M059J (cell line): ENCODE measurements at places on chromosomes 1 and 21.
A peak's percentile ranks its signal among the peaks of the same experiment; 100 is the strongest.

DNA sequence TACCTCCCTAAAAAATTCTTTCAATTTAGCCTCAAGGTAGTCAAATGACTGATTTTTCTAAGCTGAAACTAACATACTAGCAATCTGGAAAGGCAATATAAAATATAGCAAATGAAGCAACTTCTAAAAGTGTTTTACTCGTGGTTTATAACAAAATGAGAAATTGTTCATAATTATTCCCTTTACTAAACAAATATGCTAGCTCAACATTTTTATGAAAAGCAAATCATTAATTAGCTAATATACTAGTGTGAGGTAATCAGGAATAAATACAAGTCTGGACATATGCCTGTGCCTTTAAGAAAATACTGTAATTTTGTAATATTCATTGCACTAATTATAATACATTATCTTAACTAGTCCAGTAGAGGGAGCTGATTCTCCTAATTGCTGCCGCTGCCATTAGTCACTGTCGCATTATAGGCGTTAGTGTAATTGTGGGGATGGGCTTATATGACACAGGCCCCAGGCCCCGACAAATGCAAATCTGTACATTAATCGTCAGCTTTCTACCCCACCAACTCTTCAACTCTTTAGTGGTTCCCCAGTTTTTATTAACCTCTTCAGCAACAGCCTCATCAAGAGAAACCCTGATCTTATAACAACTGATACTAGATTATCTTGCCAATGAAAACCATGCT lies 160.9 kb downstream of the GABPA start:
- peak; percentile 52 for DNase-seq

GRCh38 chr1:25065321-25065721 lies 135.2 kb upstream of the RUNX3 start:
- no peak for DNase-seq

DNA sequence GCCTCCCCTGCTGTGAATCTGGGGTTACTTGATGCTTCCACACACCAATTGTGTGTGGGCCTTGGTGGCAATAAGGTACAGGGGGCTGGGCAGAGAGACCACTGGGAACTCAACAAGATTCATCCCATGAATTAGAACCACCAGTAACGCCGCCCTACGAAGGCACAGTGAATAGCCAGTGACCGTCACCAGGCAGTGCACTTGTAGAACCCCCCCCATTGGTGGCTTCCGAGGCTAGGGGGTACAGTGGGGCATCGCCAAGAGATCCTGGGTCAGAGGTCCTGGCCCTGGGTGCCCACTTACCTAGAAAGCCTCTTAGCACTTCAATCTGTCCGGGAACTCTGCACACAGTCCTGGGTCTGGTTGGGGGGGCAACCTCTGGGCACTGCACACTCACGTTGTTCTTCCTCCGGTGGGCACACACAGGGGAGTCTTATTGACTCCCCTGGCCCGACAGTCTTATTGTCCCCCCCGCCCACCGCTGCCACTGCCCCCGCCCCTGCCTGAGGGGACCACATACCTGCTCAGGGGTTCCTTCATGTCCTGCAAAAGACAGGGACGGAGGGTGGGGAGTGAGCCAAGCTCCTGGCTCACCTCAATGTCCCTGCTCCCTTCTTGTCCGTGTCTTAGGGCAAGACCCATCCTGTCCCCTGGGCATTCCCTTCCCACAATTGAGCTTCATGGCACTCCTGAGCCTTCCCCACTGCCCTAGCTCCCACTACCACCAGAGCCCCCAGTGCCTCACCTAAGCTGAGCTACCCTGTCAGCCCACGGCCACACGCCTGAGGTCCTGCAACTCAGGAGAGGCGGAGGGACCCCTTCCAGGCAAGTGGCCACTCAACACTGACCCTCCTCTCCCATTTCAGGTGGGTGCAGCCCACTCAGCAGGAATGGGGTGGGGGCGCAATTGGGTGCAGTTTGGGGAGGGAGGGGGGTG lies 2.5 kb upstream of the TRIM11 start:
- DNase-seq, result no peak

- no peak for DNase-seq
These were observed 73.1 kb upstream of the USP24 start for GRCh38 chr1:55288245-55288644.

GRCh38 chr1:212450331-212450881 lies 17.7 kb downstream of the NENF start:
- peak; percentile 26 for DNase-seq

DNA sequence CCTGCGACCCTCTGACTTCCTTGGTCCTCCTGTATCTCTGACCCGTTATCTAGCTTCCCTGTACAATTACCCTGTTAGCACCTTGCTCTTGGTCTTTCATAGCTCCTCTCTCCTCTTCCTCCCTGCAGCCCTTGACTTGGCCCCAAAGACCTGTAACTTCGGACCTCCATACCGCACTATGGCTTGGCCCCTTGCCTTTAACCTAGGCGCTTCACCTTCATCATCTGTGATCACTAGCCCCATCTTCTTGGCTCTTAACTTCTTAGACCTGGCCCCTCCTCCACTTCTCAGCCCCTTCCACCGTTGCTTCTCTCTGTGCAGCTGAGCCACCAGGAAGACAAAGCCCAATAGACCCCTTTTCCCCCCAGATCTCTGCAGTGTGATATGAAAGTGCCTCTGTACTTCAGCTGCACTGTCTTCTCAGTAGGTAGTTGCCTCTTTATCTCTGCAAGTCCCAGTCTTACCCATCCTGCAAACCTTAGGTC lies 740 bp downstream of the ZNF691 start:
- DNase-seq, result no peak

DNA sequence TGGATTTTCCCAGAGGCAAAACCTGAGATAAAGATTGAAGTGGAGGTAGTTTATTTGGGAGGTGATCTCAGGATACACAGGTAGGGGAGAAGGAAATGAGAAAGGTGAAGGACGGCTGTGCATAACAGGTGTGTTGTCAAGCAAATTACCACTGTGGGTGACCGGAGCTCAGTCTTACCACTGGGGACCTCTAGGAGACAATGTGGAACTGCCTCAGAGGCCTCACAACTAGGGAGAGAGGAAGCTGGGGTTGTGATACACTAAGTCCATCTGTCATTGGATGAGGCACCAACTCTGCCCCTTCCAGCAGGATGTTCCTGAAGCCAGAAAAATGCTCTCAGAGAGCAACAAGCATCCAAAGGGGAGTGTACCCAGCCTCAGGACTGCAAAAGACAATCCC lies 32.6 kb downstream of the GRIK3 start:
- no peak for DNase-seq

DNA sequence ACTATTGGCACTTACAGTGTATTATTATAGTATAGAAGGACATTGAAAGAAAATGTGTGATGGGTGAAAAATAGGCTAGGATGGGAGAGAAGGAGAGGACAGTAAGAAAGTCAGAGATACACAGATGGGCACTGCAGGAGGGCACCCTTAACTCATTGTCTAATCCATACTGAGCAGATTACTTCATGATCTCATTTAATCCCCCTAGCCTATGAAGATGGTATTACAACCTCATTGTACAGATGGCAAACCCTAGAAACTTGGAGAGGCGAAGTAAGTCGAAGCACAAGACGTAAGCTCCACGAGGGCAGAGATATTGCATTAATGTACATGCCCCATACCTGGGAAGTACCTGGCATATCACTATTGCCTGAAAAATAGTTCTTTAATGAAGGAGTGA lies 346.9 kb upstream of the DAB1 start:
- peak; percentile 4 for DNase-seq

- DNase-seq, result no peak
These were observed 120.8 kb downstream of the DMRTB1 start for GRCh38 chr1:53580009-53580400.

DNA sequence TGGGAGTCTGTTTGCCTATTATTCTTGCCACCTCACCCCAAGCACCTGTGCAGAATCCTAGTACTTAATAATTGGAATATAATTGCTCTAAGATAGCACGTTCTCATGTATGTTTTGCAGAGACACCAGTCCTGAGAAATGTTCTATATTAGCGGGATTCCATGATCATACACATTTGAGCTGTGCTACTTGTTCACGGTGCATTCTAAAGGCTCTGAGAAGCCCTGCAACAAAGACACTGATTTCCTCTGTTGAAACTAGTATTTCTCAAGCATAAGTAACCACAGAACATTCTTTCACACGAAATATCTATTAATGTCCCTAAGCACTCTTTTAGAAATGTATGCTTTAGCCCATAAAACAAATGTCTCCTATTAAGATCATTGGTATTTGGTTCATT lies 109.4 kb downstream of the BARHL2 start:
- no peak for DNase-seq

DNA sequence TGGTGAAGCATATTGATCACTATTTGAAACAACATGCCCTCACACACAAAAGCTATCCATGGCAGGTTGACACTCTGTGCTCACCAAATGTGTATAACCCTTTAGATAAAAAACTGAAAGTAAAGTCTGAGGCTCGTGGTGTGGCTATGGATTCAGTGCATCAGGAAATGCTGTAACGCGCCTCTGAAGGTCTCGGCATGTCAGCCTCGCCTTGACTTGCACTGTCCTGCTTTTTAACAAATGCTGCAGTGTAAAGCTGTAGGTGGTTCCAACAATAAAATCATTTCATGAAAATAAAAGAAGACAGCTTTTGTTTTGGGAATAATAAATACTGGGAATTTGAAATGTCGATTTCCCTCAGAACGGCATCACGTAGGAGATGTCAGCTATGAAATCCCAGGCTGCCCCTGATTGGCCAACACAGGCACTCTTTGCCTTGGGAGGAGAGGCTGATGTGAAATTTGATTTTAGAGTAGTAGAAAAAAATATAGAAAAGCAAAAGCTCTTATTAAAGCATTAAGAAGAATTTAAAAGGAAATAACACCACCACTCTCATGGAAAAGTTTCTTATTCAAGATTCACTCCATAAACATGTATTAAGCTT lies 168.2 kb downstream of the DSCAM start:
- no peak for DNase-seq

- peak; percentile 3 for DNase-seq
These were observed 614.5 kb upstream of the ADGRL2 start for GRCh38 chr1:81186261-81186660.

DNA sequence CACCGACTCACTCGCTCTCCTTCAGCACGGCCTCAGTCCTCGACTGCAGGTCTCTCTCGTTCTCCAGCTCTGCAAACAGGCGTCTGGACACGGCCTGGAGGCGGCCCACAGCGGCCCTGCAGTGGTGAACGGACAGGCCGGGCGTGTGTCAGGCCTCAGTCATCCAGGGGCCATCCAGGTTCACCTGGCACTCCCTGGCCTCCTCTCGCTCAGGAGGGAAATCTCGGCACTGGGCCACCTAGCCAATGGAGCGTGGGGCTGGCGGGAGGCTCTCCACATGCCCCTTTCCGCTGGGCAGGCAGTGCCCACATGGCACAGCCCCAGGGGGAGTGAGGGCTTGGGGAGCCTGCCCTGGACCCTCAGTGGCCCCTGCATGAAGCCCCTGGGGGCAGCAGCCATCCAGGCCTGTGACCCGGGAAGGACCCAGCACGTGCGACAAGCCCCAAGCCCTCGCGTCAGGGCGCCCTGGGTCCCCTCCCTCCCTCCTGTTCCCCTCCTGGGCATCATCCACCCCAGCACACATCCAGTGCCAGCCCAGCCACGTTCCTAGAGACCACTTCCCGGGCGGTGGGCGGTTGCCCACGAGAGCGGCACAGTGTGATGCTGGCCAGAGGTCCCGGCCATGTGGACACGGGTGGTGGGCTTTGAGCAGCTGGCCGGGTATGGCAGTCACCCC lies 18.1 kb downstream of the CFAP74 start:
- DNase-seq, result no peak

DNA sequence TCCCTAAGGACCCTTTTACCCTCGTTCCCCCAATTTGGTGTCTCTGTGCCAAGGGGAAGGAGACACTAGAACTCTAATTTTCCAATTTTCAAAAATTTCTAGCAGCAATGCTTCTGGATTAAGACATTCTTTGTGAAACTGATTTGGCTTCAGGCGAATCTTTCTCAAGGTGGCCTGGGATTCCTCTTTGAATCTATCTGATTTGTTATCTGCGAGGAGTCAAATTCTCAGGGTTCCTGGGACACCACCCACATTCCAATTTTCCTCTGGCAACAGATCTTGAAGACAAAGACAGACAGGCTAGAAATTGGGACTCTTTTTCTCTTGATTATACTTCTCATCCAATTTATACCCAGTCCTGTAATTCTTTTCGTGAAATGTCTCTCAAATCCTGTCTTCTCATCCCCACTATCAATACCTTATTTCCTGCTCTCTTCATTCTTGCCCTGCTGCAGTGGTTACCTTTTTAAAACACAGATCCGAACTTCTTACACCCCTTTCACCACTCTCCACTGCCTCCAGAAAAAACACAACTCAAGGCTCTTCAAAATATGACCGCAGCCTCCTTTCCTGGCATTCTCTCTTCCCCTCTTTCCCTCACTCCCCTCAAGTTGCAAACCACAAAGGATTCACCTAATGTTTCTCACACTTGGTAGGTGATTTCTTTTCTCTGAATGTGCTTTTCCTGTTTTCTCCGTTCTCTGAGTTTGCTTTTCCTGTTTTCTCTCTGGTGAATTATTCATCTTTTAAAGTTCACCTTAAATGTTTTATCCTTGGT lies 2.7 kb upstream of the MPZL1 start:
- DNase-seq, result no peak

DNA sequence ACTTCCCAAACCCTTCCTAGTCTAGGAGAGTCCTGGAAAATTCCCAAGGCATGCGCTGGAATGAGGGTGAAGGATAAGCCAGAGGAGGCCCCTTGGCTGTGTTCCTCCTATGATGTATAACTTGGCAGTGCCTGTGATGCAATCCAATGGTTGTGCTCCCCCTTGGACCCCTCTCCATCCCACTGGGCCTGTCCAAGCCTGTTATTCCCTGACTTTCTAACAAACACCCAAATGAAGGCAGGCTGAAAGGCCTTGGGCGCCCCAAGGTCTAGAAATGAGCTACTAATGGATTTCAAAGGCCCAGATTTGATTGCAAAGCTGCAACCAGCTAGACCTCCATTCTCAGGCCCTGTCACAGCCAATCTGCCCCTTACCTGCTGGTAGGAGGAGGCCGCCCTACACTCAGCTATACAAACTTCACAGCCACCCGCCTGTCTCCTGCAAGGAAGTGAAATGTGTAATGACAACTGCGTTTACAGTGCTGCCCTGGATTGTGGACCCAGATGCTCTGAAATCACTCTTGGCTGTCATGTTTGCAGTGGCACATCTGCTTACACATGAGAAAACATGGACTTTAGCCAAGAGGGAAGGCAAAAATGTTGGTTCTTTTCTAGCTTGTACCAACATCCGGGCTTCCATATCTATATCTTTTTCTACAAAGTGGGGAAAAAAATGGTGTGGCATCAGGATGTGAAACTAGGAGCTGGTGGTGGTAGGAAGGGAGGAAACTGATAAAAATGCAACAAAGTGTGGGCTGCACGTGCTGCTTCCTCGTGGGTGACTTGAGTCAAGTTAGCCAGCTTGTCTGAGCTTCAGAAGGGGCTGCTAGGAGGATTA lies 130.4 kb downstream of the TRABD2B start:
- no peak for DNase-seq

GRCh38 chr1:3943806-3944577 lies 43.9 kb upstream of the C1orf174 start:
- no peak for DNase-seq
